ENCODE measurements at places on chromosomes 2 and 18.

- DNase-seq: no peak
Observed at GRCh38 chr2:175786471-175787124, 215.5 kb downstream of the LNPK start.

- peak; percentile 27 for DNase-seq
Observed at GRCh38 chr18:43596105-43596712, 318.9 kb upstream of the SYT4 start.

GRCh38 chr18:4441098-4441497 lies 14.0 kb downstream of the DLGAP1 start:
- no peak for DNase-seq

DNA sequence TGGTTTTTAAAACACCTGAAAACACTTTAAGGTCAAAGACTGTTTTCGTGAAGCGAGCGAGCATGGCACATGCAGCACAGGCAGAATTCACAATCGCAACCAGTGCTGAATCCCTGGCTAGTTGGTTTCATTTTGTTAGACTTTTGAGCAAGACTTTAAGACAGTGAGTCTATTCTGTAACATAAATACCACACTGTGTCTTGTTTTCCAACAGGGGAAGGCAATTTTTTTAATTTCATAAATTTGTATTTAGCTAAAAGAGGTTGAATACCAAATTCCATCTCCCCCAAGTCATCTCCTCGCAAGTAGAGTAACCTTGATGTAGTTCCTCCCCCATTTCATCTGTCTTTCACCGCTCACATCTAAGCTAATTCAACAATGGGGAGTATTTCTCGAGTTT lies 1.4 kb downstream of the CERKL start:
- no peak for DNase-seq

GRCh38 chr2:85181844-85182456 lies 48.8 kb downstream of the TCF7L1 start:
- no peak for DNase-seq

DNA sequence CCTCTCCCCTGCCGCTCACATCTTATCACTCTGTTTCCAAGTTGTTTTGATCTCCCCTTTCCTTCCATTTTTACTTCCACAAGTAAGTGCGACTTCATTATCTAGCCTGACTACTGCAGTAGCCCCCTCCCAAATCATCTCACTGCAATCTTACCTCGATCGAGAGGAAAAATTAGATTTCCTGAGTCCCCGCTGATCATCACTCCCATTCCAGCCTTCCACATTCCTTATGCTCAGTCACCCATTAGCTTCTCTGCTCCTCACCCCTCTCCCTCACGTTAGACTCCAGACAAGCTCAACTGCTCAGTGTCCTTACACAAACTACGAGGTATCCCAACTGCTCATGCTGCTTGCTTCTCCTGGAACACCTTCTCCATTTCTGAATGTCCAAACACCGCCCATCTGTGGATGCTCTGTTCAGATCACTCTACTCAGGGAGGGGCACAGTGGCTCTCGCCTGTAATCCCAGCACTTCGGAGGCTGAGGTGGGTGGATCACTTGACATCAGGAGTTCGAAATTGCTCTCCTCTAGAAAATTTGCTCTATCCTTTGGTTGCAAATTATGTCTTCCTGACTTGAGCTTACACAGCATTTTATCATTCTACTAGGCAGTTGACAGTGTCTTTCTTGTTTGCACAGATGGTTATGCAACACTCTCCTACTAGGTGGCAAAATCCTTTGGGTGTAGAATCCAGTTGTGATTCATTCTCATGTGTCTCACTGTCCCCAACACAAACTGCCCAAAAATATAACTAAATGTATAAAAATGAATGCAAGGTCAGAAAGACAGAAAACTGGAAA lies 96.5 kb downstream of the INO80D start:
- DNase-seq: peak; percentile 8

GRCh38 chr2:2707206-2707991 lies 376.3 kb upstream of the MYT1L start:
- DNase-seq: no peak

GRCh38 chr18:46892842-46893241 lies 24.5 kb downstream of the PIAS2 start:
- DNase-seq: no peak

DNA sequence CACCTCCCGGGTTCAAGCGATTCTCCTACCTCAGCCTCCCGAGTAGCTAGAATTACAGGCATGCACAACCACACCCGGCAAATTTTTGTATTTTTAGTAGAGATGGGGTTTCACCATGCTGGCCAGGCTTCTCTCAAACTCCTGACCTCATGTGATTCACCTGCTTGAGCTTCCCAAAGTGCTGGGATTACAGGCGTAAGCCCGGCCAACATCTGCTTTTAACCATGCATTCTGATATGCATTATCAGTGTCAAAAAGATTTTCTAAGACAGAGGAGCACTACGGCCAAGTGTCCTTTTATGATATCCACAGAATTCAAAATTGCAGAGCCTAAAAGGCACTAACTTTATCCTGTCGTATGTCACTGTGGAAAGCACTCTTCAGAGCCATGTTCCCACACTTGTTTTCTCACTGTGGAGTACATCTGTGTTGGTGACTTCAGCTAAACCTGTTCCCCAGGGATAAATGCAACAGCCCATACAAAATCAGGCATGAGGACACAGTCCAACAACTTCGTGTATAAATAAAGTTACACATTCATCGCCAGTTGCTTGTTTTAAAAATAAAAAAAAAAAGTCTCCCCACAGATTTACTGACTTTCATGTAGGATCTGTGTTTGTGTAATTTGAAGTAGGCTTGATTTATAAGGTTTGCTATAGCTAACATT lies 56.4 kb downstream of the STK25 start:
- no peak for DNase-seq

GRCh38 chr2:210662560-210662959 lies 106.2 kb downstream of the CPS1 start:
- DNase-seq: no peak

DNA sequence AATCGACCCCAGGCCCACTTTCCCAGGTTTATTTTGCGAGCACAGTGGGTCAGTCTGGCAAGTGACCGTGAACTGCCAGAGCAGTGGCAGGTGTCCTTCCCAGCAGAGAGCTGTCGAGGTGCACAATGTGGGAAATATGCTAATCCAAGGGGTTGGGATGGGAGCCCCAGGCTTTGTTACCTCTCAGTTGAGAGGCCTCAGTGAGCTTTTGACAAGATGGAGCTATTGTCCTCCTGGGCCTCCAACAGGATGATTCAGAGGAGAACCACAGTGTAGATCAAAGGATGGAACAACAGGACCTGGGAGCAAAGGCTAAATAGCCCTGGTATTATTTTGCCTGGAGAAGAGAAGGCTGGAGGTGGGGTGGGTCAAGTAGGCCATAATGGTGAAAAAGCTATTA lies 150.8 kb downstream of the NCKAP5 start:
- no peak for DNase-seq

DNA sequence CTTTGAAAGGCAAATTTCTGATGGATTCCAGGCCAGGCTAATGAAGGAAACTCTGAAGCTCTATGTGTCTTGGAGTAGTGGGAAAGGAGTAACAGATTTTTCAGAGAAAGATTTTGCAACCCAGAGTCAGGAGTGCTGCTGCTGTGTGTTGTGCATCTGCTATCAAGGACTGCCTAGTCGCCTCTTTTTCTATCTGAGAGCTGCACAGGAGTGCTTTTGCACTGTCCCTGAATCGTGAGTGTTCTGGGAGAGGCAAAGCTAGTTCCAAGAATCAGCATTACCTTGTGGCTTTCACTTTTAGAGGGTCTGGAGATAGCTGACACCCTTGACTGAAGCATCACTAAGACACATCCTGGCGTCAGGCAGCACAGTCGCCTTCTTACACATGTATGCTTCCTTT lies 336.4 kb downstream of the PARD3B start:
- no peak for DNase-seq

DNA sequence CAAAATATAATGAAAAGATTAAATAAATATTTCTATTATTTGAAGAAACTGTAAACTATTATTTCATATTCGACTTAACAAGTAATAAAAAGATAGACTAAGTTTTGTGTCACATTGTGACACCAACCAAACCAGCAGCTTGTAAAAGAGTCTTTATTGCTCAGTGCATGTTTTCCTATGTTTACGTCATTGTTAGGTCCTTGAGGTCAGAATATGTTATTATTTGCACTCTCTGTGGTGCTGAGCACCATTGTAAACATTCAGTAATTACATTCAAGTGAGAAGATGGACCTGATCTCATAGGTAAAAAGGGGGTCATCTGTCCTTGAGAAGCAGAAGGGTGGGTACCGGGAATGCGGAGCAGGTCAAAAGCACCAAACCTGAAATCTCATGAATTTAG lies 1999.1 kb upstream of the CELF4 start:
- no peak for DNase-seq

DNA sequence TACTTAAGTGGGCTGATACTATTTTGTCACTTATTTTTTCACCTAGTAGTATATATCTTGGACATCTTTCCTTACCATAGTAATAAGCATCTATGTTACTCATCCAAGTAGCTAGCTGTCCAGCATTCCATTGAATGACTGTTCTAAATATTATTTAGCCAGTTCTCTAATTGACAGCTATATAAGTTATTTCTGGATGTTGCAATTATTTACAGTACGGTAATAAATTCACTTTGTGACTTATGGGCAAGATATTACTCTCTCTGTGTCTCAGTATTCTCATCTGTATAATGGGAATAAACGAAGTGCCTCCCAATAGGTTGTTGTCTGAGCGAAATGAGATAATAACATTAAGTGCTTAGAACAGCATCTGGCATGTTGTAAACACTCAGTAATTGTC lies 46.6 kb upstream of the AGAP1 start:
- DNase-seq: peak; percentile 59

- no peak for DNase-seq
Observed at GRCh38 chr2:221552291-221552690, 19.8 kb downstream of the EPHA4 start.

DNA sequence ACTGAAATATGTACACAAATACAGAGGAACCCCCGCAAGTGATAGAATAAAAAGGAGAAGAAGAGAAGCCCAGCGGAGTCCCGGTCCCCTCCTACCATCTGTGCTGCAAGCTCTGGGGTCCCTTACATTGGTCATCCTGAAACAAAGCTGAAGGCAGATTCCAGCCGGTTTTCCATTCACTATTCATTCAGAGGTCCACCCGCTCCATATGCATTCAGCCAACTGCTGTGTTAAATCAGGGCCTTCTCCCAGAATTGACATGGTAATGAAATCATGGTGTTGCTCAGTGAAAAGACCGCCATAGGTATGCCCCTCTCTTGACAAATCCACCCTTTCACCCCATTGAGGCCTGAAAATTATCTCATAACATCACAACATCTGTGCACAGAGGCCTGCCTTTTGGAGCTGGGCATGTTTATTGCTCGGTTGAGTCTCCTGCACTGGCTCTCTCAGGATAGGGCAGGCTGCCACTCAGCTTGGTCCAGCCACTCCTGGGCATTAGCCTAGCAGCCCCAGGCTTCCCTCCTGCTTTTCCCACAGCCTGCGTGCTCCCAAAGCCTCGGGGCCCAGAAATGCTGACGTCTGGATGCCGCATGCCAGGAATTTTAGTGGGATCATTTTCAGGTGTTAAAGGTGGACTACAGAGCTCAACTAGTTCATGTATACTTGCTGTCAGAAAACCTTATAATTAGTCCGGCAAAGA lies 39.3 kb upstream of the ID2 start:
- DNase-seq: no peak

DNA sequence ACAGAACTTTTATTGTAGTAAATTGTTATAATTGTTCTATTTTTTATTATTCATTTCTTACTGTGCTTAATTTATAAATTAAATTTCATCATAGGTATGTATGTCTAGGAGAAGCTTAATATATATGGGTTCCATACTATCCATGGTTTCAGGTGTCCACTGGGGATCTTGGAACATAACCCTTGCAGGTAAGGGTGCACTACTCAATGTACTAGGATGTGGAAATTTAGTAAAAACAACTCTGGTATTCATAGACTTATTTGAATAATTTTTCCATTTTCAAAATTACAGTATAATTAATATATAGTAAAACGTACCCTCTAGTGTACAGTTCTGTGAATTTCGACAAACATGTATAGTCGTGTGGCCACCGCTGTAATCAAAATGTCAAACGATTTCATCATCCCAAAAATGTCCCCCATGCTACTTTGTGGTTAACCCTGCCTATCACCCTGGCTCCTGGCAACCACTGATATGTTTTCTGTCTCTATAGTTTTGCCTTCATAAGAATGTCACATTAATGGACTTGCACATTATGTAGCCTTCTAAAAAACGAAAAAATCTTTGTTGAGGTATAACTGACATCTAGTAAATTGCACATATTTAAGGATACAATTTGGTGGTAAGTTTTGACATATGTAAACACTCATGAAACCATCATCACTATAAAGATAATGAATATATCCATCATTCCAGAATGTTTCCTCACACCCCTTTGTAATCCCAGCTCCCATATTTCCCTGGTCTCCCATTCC lies 45.7 kb downstream of the ARL5A start:
- peak; percentile 26 for DNase-seq

DNA sequence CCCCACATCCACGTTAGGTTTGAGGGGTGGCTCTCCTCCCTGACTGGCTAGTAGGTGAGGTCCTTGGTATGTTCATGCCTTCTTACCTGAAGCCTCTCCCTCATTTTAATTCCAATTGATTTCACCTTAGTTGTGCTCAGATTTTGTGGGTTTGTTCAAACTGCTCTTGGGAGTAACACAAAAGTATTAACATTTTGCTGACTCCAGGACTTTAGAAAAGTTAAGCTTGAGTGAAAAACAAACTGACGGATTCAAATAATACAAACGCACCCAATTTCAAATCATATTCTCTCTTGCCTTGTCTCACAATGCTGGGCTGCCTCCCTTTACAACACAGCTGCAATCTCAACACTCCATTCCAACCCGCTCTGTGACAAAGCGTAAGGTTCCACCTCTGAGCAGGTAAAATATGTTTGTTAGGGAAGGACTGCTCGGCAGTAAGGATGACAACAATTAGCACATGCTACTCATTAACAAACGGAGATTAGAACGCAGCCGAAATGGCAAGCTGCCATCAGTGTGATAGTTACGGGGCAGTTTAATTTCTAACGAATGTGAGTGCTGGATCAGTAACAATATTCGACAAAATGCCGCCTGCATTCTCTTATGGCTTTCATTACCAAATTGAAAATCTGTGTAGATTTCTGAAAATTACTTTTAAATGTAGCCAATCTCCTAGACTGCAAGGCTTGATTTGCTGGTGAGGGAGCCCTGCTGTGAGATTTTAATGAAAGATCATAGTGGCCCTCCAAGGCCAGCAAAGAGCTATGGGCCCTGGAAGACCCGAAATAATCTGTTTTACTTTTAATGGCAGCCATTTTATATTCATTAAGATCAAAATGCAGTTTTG lies 730.6 kb upstream of the FANCL start:
- no peak for DNase-seq

- no peak for DNase-seq
Observed at GRCh38 chr2:169755083-169755870, 21.6 kb downstream of the KLHL23 start.

GRCh38 chr2:234453216-234453615 lies 43.7 kb downstream of the ARL4C start:
- no peak for DNase-seq

GRCh38 chr2:171688129-171688465 lies 828 bp downstream of the DYNC1I2 start:
- no peak for DNase-seq

Data from fibroblast of upper back skin (primary cell).